ENCODE measurements at places on chromosomes 6 and 20. TPM values are rescaled to one million over a fixed set of nuclear protein-coding genes. Genes with fewer than 3 reads are reported as not detected.

Gene GGTLC1
- total RNA-seq = not detected

Gene PRDM13
- total RNA-seq = not detected

Gene SIRPB2
- total RNA-seq = not detected

Gene ADGRG6
- total RNA-seq = 30.3 TPM

Gene SALL4
- total RNA-seq = 4.4 TPM

Gene BMP7
- total RNA-seq = 30.5 TPM

Gene PRR3
- 8.6 TPM for total RNA-seq

Gene SGK2
- 0.54 TPM for total RNA-seq

Gene TRIM10
- total RNA-seq = not detected

Gene CYP39A1
- 0.29 TPM for total RNA-seq

Gene SLC17A4
- not detected for total RNA-seq

Gene PNLDC1
- not detected for total RNA-seq

Gene PRKN
- 1.6 TPM for total RNA-seq

All from kidney epithelial cell (primary cell).